ENCODE measurements at places on chromosomes 13 and 19. TPM values are rescaled to one million over a fixed set of nuclear protein-coding genes. Genes with fewer than 3 reads are reported as not detected.

The ZSCAN18 gene
- 63.2 TPM for total RNA-seq

The ZNF20 gene
- total RNA-seq: 4.0 TPM

The PRODH2 gene
- total RNA-seq: not detected

The ZNF296 gene
- 1.7 TPM for total RNA-seq

The TINCR gene
- total RNA-seq: 1.4 TPM

The ZNF616 gene
- 19.0 TPM for total RNA-seq

The UCHL3 gene
- 17.5 TPM for total RNA-seq

The AMH gene
- total RNA-seq: 12.7 TPM

DNA sequence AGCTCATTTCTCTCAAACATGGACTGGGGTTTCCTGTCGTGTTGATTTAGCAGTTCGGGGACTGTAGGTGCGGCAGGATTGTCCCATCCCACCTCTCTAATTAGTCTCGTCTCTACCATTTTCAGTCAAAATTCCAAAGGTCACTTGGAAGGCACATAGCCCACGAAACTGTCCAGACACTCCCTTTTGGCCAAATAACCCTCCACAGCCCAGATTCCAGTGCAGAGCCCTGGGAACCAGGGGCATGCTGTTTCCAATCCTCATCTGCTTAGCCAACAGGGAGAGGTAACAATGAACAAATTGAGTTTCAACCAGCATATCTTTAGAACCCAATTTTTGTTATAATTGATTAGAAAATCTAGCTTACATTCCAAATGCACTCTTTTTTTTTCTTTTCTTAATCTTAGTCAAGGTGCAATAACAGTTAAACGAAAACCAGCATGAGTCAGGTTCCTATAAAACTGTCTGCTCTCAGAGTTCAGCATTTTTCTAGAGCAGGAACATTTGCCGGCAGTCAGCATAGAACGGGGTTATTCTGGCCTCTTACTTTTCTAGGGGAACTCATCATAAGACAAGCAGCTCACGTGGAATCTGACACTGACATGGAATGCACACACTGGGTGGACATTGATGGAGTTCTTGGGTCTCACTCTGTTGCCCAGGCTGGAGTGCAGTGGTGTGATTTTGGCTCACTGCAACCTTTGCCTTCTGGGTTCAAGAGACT is 14.4 kb upstream of the CEBPA start:
- DNase-seq: no peak

DNA sequence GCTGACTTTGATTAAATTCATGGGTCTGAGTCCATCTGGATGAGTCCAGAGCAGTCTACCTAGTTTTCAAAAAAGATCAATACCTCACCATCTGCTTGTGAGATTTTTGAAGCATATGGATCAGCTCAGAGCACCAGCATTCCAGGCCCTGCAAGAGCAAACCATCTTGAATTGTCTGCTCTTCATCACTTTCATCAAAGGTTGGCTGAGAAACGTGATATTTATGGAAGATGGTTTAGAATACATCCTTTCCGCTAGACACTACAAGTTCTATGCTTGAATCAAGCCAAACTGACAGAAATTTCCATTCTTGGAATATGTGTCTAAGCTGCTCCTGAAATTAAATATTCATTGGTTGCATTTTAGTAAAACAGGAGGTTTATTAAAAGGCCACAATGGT is 190.3 kb downstream of the KCNRG start:
- DNase-seq: no peak

GRCh38 chr19:33306191-33306590 is 3.9 kb upstream of the CEBPA start:
- no peak for DNase-seq

GRCh38 chr19:48539503-48540096 is 12.4 kb upstream of the SULT2B1 start:
- DNase-seq: no peak

DNA sequence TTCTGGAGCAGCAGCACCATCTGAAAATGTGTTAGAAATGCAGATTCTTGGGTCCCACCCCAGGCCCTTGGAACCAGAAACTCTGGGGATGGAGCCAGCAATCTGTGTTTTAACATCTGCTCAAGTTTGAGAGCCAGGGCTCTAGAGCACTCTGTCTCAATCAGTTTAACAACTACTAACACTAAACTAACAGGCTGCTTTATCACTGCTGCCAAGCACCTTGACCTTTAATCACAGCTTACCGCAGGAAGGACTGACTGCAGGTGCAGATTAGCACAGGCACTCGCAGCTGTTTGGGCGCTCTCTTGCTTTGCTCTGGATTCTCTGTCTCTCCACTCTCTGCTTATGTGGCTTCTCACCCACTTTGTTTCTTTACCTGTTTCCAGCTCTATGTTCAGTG is 163.5 kb downstream of the MTUS2 start:
- no peak for DNase-seq

DNA sequence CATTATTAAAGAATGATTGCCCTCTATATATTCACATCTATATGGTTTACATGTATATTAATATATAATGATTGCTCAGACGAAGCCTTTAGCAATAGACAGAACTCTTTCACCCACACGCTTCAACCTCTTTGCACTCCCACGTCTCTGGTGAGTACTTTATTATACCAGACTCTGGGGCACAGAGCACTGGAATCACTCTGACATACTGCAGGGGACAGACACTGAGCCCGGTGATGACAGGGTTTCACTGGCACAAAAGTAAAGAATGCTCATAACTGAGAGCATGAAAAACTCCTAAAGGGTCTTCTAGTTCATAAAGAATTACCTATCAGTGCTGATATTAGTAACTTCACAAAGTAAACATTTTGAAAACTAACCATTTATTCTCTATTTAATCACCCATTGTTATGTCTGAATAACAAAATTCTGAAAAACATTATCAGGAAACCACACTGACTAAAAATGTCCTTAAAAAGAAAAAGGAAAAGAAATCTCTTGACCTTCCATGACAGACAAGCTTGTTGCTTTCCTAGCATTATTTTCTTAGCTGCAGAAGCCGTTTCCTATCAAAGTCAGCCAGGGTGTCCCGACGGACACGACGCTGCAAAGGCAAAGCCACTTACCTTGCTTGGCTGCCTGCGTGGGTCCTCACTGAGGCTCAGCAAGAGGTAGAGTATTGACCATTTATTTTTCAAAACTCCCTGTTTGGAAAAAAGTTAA is 29.1 kb downstream of the TUBGCP3 start:
- DNase-seq: no peak

GRCh38 chr19:31083105-31083504 is 266.1 kb downstream of the TSHZ3 start:
- no peak for DNase-seq

DNA sequence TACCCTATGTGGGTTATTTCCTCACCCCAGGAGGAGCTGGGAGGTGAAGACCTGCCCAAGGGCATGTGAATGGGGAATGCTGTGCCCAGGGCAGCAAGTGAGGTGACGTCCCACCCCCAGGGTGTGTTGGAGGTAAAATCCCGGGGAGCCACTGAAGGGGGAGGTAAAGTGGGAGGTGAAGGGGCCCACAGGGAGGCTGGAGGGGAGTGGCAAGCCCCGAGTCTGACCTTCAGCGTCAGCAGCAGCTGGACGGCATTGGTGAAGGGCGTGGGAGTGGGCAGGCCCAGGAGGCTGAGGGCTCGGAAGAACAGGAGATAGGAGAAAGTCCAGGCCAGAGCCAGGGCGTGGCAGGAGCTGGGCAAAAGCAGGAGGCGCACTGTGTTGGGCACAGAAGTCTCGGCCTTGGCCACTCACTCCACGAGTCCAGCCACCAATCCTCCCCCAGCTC is 2.4 kb downstream of the MBOAT7 start:
- no peak for DNase-seq

DNA sequence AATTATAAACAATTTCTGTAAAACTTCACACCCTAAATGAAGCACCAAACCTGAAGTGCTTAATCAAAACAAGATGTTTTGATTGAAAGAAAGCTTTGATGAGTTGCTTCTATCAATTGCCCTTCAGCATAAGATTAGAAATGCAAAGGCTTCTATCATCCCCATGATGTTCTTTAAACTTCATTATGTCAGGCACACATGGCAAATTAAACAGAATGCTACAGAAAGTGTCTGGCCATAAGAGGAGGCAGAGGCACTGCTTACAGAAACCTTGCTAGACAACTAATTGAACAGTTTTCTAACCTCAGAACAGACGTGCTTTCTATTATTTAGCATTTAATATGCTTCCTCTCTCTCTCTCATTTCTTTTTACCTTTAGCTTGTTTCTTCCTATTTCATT is 228.1 kb downstream of the DCLK1 start:
- no peak for DNase-seq

DNA sequence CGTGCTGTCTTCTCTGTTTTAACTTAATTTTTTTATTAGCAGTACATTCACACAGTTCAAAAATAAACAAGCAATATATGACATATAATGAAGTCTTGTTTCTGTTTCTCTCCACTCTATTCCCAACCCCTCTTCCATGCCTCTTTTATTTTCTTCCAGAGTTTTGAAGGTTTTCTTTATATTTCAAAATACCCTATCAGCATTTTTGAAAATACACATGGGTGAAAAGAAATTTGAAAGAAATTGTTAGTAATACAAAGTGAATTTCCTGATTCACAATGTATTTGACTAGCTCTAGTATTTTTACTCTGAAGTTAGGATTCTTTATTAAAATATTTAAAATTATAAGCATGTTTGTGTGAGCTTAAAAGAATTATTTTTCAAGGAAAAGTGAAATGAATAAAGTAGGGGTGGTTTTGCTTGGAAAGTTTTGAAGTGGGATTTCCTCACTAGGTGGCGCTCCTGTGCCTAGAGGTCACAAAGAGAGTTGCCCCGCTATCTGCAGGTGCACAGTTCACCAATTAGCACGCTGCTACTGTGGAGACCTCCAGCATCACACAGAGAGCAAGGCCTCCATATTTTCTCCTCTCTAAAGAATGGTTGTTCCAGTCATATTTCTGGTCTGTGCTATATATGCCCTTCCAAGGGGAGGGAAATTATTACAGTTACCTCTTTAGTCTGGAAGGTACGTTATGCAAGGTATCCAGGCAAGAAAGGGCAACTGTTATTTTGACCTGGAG is 37.6 kb downstream of the SOX21 start:
- DNase-seq: peak; percentile 22

DNA sequence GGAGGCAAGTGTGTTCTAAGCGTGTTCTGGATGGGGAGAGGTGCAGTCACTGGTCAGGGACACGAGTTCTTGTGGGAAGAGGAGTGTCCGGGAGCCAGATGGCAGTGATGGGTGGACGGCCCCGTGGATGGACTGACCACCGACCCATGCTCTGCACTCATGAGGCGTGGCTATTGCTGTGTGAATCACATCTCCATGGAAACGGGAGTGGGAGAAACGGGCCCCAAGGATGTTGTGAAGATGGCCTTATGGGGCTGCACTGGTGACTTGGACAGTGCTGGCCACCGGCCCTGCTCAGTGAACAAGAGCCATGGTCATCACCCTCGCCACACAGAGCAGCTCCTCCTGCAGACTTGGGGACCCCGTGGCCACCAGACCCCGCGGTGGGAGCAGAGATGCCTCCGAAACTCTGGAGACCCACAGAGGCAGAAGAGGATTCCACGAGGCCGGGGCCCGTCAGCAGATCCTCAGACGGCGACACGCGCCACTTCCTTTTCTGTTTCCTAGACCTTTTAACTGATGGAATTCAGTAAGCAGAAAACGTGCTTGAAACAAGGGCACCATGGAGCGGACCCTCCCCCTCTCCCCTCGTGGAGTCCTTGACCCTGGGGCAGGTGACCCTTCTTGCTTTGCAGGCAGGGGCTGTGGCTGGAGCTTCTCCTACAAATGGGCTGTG is 47.5 kb downstream of the GAS6 start:
- DNase-seq: no peak

DNA sequence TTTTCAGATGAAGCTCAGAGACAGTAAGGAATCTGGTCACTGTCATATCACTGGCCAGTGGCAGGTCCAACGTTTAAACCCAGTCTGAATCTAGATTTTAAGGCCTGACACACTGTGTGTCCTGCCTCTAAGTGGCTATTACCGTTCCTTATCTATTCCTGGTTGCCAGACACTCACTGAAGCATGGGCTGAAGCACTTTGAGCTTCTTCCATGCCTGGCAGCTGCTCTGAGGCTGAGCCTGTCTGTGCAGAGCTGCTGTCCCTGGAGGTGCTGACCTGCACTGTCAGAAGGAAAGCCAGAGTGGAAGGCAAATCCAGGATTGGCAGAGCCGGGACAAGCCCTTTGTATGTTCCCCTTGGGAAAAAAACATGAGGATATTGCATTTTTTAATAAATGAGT is 109.2 kb upstream of the SLC7A1 start:
- no peak for DNase-seq

- DNase-seq: peak; percentile 82
Measured at GRCh38 chr19:6065685-6066374, 44.5 kb downstream of the RFX2 start.

DNA sequence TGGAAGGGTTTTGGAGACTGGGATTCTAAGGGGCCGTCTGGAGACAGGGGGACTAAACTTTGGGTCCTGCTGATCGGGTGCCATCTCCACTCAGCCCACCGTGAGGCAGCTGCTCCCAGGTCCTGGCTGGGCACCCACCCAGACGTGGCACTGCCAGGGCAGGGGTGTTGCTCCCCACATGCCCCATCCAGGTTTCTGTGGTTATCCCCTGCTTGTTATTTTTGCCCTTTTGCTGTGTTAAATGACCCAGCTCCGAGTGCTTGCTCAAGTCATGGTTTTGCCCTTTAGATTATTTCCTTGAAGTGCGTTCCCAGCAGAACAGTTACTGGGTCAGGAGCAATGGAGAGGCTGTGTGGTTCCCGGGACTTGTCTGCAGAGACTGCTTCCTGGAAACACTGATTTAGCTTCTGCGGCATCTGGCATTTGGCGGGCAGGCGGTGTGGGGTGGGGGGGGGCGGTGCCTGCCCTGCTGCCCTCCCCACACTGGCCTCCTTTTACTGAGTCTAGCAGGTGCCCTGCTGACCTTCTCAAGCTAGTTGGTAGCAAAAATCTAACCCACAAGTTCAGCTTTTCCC is 1.9 kb downstream of the RAB11B start:
- no peak for DNase-seq

GRCh38 chr19:44072543-44073401 is 813 bp downstream of the ZNF284 start:
- no peak for DNase-seq
